ENCODE measurements at places on chromosomes 16 and 17.

GRCh38 chr17:61380217-61380835 lies 19.3 kb upstream of the TBX2 start:
- DNase-seq = no peak

DNA sequence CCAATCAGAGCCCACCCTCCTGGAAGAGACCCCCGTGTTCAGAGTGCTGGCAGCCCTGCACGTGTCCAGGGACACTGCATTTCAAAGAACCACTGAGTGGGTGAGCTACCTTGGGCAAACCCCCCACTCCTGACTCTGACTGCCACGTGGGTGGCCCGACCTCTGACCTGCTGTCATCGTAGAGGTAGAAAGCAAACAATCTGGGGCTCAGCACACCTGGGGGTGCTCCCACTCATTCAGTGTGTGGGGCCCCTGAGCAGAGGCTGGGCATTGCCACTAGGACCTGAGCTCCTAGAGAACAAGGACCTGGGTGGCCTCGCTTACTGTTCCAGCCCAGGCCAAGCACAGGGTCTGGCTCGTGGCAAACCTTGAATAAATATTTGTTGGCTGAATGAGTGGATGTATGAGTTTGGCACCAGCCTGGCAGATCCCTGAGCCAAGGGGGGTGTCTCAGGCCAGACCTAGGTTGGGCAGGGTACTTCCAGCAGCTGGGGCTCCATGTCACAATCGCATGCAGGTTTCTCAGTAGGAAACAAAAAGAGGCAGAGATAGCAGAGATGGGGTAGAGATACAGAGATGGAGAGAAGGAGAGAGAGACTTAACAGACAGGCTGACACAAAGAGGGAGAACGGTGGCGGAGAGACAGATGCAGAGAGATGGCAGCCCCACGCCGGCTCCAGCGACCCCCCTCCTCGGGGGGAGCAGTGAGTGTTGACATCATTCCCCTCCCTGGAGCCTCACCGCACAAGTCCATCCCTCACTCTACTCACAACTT lies 5.4 kb upstream of the DRC7 start:
- no peak for DNase-seq

DNA sequence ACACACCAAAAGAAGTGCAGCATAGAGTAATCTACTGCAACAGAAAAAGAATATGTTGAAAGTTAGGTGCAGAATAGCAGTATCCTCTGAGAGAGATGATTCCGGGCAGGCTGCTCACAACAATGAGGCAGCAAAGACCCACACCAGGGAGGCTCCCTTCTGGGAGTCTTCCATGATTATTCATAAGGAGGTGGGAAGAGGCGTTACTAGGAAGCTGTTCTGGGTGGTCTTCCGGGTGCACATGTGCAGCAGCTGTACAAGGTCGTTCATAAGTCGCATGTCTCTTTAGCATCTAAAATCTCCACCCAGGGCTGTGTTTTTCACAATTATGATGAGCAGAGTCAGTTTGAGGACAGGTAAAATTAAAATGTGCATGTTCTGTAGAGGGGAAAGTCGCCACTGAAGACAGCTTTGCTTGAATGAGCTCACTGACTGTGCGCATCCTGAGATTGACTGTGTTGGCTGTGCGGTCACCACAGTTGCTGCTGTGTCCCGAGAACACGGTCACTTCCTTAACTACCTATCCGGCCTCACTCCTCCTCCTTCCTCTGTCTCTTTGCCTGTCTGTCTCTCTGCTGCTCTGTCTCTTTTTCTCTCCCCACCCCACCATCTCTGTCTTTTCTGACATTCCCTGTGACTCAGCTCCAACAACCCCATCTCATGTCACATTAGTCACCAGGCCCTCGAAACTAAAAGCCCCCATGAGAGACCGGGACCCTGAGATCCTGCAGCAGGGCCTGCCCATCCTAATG lies 125.5 kb upstream of the HSBP1 start:
- DNase-seq = no peak

GRCh38 chr16:12837291-12837690 lies 33.6 kb upstream of the CPPED1 start:
- DNase-seq = no peak

- no peak for DNase-seq
Observed at GRCh38 chr16:51391798-51392511, 240.9 kb upstream of the SALL1 start.

DNA sequence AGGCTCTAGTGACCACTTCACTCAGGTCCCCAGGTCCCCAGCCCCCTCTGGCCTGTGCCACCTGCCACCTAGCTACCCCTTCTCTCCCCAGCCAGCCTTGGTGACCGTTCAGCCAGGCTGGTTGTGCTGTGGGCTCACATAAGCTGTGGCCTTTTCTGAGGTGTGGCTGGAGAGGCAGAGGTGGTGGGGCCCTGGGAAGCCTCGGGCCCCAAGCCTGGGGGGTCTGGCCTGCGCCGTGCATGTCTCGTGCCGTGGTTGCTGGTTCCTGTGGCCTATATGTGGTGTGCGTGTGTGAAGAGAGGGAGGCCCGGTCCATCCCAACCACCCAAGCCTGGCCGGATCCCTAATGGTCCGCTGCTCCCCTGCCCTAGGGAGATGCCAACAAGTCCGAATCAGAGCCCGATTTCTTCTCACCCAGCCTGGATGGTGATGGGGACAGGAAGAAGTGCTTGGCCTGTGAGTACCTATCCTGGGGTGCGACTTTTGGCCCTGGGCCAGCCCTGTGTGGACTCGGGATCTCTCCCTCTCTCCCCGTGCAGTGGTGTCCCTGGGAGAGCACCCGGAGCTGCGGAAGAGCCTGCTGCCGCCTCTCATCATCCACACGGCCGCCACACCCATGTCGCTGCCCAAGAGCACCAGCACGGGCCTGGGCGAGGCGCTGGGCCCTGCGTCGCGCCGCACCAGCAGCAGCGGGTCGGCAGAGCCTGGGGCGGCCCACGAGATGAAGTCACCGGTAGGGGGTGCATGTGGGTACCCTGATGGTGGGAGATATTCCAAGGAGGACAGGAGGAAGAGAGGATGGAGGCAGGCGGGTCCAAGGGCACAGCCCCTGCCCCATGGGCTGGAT lies 35.9 kb downstream of the CACNA1G start:
- no peak for DNase-seq

DNA sequence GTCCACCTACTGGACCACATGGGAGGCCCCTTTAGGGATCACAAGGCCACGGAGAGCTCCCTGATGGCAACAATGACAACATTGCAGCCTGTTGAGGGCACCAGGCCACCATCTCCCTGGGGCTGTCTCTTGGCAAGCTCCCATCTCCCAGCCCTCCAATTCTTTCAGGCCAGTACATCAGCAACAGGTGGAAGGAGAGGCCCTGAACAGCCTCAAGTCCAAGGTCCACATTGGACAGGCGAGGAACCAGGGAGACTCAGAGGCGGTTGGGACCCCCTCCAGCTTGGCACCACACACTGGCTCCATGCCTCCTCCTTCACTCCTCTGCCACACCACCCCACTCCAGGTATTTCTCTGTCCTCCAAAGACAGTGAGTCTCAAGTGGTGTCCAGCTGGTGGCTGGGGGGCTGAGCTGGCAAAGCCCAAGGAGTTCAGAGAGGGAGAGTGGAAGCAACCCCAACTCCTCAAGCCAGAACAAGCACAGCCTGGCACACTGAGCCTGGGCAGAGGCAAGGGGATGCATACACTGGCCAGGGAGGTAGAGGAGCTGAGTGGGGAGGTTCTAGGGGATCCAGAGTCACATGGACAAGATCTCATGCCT lies 1.3 kb upstream of the ACAP1 start:
- no peak for DNase-seq

DNA sequence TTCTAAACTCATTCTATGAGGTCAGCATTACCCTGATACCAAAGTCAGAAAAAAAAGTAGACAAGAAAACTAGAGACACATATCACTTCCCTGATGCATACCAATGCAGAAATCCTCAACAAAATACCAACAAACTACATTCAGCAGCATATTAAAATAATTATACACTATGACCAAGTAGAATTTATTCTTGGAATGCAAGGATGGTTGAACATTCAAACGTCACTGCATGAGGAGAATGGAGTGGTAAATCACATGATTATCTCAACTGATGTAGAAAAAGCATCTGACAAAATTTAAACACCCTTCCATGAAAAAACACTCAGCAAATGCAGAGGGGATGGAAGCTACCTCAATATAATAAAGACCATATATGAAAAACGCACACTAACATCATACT lies 155.0 kb upstream of the KCNJ18 start:
- no peak for DNase-seq

DNA sequence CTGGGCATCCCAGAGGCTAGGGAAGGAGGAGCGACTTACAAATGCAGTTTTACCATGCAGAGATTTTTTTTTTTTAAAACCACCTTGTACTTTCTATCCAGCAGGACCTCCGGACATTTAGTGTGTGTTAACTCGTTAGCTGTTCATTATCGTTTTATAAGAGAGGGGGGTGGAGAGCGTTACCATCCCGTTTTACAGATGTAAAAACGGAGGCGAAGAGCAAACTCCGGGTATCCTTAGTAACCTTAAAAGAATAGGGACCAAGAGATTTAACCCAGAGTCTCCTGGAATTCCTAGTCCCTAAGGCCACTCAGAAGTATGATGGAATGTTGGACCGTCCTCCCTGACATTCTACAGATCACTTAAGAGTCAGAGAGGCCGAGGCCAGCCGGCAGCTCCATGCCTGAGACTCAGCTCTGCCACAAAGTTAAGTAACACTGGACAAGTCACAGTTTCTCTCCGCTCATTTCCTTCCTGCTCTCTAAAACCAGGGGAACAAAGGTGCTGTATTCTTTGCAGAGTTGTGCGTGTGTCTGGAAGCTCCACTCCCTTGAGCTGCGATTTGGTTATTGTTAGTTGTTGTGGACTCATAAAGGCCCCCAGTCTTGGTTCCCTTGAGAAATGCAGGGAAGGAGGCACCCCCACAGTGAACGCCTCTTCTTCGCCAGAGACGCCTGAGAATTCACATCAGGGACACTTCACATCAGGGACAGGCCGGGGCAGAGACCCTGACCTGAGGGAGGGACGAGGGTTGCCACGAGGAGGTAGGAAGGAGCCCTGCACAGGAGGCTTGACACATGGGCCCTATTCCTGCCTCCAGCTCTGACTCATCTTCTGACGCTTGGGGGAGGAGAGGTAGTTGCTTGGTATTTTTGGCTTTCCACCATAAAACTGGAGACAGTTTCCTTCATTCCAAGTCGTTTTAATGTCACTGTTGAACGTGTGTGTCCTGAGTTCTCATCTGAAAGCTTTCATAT lies 1.2 kb downstream of the DUSP14 start:
- DNase-seq = no peak

DNA sequence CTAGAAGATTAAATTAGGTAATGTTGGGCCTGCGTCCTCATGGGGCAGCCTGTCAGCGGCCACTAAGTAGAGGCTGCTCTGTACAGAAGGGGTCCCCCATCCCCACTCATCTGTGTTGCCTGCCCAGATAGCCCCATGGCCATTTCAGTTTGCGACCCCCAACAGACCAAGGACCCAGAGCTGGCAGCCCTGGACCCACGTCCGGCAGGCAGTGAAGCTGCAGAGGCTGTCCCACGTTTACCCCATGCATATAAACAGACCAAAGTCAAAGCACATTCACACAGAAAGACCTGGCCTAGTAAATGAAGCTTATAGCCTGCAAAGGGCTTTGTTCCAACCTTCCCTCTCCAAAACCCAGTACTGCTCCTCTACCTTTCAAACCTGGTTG lies 4.6 kb downstream of the PDF start:
- DNase-seq = no peak

- DNase-seq = no peak
Observed at GRCh38 chr16:14378131-14378551, 251.9 kb downstream of the PARN start.

GRCh38 chr16:68128577-68129305 lies 43.6 kb downstream of the NFATC3 start:
- DNase-seq = no peak

DNA sequence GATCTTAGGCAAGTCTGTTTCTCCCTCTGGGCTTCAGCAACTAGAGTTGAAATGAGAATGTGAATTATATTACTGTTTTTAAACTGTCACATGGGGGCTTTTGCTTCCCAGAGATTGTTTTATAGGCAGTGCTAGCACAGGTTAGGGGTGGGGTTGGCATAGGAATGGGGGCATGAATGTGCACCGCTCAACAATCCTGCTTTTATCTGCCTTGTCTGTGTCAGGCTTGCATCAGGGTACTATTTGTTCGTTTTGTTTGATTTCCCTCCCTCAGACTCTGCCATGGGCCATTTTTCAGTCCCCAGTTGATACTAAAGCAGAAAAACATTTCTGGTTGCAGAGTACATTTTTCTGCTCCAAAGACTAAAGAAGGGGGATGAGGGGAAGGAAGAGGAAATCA lies 34.6 kb upstream of the IRX6 start:
- DNase-seq = no peak
